NCI-H69 (cell line): ENCODE measurements at places on chromosomes 4 and X.

GRCh38 chrX:37380924-37381323 is 31.8 kb downstream of the PRRG1 start:
- DNase-seq, result no peak

DNA sequence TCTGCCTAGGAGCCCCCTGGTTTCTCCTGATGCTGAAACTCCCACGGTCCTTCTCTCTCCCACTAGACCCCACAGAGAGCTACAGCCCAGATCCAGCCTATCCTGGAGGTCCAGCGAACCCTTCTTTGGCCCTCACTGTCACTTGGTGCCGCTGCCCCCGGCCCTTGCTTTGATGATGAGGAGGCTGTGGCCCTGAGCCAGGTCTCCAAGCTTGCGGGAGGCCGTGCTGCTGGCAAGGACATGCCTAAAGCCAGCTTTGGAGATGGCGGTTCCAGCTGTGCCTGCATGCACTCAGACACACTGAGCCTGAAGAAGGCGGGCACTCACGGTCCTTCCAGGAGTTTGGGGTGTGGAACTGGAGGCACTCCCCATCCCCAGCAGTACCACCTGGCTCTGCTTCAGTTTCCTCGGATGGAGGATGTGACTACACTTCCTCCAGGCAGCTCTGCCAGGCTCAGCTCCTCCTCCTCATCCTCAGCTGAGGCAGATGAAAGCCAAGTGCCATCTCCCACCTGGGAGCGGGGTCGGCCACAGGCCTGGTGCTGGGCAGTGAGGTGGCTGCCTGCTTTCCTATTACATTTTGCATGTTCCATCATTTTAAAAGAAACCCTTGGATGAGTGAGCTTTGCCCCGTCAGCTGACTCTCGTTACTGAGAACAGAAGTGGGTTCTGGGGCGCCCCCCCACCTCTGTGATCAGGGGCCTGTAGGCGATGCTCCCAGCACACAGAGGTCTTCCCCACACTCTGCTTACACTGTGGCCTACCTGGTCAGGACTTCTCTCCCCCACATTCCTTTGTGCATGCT is 9.0 kb downstream of the TNIP2 start:
- no peak for DNase-seq

DNA sequence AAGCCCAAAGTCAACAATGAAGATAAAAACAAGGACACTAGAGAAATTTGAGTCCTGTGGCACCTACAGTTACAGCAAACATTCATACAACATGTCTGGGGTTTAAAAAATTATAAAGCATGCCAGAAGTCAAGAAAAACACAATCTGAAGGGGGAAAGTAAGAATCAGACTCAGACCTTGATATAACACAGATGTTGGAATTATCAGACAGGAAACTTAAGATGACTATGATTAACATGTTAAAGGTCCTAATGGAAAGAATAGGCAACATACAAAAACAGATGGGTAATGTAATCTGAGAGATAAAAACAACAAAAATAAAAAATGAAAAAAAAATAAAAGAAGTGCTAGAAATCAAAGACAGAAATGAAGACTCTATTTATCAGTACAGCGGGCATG is 446.5 kb downstream of the SPRY1 start:
- DNase-seq, result no peak

DNA sequence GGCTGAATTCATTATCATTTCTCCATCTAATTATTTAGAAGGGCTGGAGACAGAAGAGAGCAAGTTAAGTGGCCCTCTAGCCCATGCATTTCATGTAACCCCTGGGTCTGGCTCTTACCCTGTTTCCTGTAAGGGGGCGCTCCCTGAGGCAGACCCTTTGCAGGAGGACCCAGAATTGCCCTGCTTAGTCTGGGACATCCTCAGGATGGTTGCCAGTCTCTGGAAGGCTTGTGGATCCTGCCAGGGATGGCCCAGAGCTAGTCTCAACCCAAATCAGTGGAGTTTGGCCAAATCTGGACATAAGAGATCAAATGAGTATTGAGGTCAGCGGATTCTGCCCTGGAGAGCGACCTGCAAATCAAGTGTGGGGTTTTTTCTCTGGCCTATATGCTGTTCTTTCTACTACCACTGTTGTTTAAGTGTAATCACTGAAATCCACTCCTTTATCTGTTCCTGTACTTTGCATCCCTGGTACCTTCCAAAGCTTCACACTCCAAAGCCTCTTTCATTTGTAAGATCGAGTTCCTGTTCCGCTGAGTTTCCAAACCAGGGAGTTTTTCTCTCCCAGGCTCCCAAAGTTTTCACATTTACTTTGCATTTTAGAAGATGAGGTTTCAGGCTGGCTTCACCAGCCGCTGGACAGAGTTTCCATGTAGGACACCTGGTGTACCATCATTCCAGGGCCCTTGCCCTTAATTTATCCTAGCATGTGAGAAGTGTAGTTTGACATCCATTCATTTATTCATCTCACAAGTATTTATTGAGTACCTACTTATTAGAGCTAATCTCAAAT is 6.3 kb downstream of the KLF3 start:
- no peak for DNase-seq

DNA sequence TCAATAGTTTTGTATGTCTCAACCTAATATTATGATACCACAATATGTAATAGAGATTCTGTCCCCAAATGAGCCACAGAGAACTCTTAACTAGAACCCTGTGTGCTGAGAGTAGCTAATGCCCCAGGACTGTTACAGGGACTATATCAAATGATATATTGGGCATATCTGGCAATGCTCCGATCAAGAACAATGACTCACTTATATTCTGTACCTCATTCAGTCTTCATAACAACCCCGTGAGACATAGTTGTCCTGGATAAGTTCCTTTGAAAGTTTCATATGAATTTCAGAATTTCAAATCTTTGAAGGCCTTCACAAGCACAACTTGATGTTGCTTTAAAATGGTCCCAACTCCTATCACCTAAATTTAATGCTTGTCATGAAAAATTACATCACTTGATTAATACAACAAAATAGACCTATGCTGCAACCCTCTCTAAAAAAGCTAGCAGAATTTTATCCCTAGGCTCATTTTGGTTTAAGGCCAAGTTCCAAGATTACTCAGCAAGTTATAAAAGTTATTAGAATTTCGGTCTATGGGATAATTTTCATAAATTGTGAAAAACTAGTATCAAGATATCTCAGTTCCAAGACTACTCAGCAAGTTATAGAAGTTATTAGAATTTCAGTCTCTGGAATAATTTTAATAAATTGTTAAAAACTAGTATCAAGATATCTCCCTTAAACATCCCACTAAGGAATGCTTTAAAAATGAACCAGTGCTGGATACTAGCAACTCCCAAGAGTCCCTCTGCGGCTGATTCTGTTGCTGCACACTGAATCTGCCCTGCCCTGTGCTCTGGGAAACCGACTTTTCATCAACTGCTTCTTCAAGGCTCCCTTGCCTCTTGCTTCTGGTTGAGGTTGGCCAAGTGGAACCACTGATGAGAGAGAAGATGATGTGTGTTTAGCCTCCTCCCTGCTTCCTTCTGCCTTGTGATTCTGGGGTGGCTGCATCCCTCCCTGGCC is 6.0 kb upstream of the ANXA3 start:
- DNase-seq, result no peak

GRCh38 chrX:140274811-140275525 is 229.9 kb downstream of the SOX3 start:
- no peak for DNase-seq

DNA sequence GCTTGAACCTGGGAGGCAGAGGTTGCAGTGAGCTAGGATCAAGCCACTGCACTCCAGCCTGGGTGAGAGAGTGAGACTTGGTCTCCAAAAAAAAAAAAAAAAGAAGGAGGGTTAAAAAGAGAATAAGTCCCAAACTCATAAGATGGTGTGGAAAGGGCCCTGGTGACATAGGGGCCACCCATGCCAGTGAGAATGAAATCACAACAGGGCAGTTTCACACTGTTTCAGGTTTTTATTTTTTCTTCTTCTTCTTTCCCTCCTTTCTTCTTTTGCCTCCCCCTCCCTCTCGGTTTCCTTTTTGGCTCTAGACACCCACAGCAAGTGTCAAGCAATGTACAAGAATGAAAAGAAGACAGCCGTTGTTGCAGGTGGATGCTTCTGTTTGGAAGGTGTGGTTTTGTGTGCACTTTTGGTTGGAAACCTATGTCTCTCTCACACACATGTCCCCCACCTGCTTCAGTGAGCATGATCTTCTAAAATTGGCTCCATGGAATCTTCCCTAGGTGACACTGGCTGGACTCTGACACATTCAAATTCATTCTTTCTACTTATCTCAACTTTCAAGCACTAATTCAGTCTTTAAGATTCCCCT is 14.4 kb upstream of the TLR8 start:
- DNase-seq, result no peak

- peak; percentile 4 for DNase-seq
Measured at GRCh38 chr4:2871911-2872310, 28.3 kb downstream of the ADD1 start.

GRCh38 chr4:66569228-66569627 is 898.9 kb upstream of the EPHA5 start:
- DNase-seq, result no peak

- peak; percentile 4 for DNase-seq
Measured at GRCh38 chr4:76156635-76157034, 8.4 kb upstream of the NUP54 start.

DNA sequence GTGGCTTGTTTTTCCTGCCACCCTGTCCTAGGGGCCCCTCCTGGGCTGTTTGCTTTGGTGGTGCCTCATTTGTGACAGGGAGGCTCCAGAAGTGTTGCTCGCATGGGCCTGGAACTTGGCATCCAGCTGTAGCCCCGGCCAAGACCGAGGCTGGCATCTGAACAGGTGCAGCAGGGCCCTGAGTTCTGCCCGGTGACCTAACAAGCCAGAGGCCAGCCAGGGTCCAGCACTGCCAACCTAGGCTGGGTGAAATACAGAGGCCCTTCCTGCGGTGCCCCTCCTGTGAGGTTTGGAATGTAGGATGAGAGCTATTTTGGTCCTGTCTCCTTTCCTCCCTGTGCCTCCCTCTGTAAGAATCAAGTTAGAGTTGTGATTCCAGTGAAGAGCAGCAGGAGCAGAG is 58.5 kb downstream of the STARD8 start:
- DNase-seq, result no peak

- no peak for DNase-seq
Measured at GRCh38 chr4:184423003-184423686, 51.2 kb downstream of the IRF2 start.

DNA sequence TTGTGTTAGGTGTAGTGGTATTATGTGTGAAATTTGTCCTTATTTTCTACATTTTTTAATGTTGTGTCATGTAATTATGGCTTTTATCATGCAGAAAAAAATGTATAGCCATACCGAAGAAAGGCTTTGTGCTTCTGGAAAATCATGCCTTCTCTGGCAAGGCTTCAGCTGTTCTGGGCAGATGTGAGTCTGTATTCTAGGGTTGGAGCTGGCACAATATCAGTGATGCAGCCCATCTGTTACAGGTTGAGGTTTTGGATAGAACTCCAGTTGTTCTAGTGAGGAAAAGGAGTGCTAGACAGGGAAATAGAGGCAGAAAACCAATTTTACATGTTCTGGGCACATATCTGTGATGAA is 44.8 kb upstream of the PRSS12 start:
- peak; percentile 67 for DNase-seq

- DNase-seq, result no peak
Measured at GRCh38 chr4:156347412-156348075, 393.9 kb upstream of the CTSO start.

- DNase-seq, result no peak
Measured at GRCh38 chr4:139559089-139559479, 3.1 kb upstream of the SETD7 start.

DNA sequence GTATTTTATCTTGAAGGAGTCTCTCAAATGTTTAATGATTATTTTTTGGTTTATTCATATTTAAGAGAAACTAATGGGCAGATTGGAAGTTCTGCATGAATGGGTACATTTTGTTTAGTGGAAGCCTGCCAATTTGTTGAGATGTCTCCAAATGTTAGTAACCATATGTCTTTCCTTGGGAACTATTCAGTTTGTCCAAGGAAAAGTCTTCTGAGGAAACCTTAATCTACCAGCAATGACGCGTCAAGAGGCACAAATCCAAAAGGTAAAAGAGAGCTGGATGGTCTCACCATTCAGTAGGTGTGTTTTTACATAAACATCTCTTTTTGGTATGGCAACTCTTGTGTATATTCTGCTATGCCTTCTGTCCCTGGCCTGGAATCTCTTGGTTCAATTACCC is 37.4 kb upstream of the NDST3 start:
- DNase-seq, result no peak

GRCh38 chr4:37685823-37686372 is 278 bp downstream of the RELL1 start:
- DNase-seq, result peak; percentile 66

DNA sequence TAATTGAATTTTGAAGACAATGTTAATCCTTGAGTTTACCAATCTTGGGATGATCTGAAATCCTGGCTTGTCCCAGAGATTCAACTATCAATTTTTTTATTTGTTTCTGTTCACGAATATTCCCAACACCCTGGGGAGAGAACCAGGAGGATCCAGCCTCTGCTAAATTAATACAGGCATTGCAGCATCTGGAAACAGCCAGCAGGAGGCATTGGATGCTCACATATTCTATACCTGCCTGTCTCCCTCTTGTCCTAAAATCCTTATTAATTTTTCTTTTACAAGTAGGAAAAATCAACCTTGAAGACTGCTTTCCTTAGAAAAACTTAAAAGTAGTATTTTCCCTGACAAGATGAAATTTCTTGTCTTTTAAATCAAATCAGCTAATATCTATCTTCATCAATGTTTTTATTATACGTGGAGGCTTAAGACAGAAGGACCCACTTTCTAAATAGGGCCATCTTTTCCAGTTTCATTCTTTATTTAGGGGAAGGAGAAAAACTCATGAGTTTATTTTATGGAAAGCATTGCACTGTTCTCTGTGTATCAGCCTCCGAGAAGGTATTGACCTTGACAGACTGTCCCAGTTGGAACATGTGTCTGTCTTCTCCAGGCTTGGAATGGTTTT is 102.4 kb downstream of the CLNK start:
- peak; percentile 64 for DNase-seq

GRCh38 chrX:23435108-23435507 is 100.5 kb downstream of the PTCHD1 start:
- DNase-seq, result no peak

GRCh38 chr4:69484011-69484410 is 11.7 kb downstream of the UGT2B4 start:
- no peak for DNase-seq

GRCh38 chr4:15558561-15558960 is 88.9 kb downstream of the CC2D2A start:
- no peak for DNase-seq
